ENCODE measurements at places on chromosomes 1 and 21.

DNA sequence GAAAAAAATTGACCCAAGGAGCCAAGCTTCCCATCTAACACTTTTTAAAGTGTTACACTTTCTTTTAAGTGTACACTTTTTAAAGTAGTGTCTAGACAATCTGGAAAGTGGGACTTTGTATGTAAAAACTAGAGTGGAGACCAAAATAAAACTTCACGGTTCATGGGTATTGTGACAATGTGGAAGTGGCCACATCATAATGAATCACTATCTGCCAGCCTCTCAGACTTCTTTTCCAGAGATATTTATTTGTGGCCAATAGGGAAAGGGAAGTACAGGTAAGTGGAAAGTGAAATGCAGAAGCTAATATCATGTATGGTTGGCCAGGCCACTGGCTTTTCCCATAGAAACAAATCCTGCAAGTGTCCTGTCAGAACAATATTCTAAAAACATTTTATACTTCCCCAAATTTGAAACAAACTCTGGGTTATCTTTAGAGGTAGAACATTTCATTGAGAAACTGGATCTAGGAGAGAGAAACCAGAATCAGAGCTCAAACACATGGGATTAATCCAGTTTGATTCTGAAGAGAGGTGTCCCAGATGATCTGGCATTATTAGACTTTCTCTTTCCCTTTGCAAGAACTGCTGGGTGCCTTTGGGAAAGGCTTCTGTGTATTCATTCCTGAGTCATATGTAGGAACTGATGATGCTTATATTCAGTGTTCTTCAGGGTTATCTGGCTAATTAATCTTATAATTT is 2.0 kb downstream of the TNFSF18 start:
- DNase-seq = no peak

DNA sequence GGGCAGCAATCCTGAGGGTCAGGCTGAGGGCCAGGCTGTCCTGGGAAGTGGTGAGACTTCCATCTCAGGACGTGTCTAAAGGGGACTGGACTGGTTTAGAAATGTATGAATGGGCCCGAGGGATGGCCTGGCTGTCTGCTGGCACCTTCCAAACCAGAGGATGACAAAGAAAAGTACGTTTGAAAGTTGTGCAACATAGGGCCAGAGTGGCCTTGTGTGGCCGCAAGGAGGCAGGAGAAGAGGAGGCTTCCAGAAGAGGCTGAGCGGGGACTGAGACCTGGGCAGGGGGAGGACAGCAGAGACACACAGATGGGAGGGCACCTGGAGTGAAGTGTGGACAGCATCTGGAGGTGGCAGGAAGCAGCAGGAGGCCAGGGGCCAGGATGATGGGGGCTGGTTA is 2.6 kb upstream of the SYTL1 start:
- no peak for DNase-seq

DNA sequence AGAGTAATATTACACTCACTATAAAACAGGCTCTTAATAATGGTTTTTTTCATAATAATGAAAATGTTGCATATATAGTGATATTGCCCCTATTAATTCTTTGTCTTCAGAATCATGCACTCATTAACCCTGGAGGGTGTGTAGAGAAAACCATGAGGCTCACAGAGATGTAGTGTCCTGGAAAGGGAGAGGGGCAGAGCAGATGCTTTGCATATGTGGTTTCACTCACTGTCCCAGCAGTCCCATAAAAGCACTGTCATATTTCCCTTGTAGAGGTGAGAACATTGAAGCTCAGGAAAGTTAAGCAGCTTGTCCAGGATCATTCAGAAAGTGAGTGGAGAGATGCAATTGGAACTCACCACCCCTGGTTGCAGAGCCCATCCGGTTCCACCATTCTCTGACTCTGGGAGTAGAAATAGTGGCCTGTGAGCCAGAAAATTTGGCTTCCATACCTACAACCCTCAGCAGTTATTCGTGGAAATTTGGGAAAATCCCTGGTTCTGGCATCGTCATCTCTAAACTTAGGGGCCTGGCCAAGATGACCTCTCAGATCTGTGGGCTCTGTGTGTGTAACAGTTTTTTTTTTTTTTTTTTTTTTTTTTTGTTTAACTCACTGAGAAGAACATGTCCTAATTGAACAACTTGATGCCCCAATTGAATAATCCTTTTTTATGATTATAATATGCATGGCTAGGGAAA is 86.4 kb downstream of the RGL1 start:
- DNase-seq = no peak

DNA sequence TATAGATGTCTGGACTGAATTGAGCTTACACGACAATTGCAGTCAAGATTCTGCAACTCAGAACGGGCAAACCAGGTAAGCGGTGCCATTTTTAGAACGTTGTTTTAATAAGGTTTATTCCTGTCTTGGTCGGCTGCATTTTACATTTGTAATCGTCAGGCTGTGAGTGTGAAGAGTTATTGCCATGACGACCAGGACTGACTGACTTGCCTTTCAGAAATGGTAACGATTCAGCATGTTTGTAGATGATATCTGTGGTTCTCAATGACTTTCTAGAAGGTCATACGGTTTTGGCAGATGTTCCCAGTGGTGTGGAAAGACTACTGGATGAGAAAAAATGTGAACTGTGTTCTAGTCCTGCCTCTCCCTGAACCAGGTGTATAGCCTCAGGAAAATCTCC is 271.3 kb upstream of the B3GALT2 start:
- no peak for DNase-seq

DNA sequence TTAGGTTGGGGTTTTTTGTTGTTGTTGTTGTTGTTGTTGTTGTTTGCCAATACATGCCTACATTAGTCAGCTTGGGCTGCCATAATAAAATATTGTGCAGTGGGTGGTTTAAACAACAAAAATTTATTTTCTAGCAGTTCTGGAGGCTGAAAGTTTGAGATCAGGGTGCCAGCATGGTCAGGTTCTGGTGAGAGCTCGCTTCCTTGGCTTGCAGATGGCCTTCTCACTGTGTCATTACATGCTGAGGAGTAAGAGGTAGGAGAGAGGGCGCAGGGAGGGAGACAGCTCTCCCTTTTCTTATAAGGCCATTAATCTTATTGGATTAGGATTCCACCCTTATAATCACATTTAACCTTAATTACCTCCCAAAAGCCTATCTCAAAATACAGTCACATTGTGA is 52.7 kb downstream of the DIRAS3 start:
- DNase-seq = no peak

- no peak for DNase-seq
These were observed 42.2 kb downstream of the TENT5C start for GRCh38 chr1:117648015-117648414.

GRCh38 chr21:35281956-35282355 is 232.9 kb upstream of the RUNX1 start:
- DNase-seq = no peak

Data from mesothelial cell of epicardium (in vitro differentiated cells).